ENCODE measurements at places on chromosomes 4 and X. TPM values are rescaled to one million over a fixed set of nuclear protein-coding genes. Genes with fewer than 3 reads are reported as not detected.

The DAPP1 gene
- total RNA-seq: not detected

The SPANXC gene
- not detected for total RNA-seq

The TRIM60 gene
- total RNA-seq: not detected

The DDX53 gene
- not detected for total RNA-seq

The MAGEA10 gene
- total RNA-seq: not detected

The BEND2 gene
- not detected for total RNA-seq

The CAMK2D gene
- total RNA-seq: 378 TPM

The AMOT gene
- 11.0 TPM for total RNA-seq

The PPP4R3C gene
- total RNA-seq: not detected

The SH3D19 gene
- total RNA-seq: 95.9 TPM

The MXRA5 gene
- 4.7 TPM for total RNA-seq
